ENCODE measurements at places on chromosomes 16 and 17.

- DNase-seq: no peak
Measured at GRCh38 chr17:48143629-48144028, 36.1 kb downstream of the SNX11 start.

GRCh38 chr17:28047806-28048205 is 5.3 kb downstream of the NLK start:
- no peak for DNase-seq

GRCh38 chr16:8936421-8936820 is 27.3 kb downstream of the USP7 start:
- DNase-seq: no peak

- no peak for DNase-seq
Measured at GRCh38 chr17:83186751-83187421, 107.5 kb downstream of the METRNL start.

DNA sequence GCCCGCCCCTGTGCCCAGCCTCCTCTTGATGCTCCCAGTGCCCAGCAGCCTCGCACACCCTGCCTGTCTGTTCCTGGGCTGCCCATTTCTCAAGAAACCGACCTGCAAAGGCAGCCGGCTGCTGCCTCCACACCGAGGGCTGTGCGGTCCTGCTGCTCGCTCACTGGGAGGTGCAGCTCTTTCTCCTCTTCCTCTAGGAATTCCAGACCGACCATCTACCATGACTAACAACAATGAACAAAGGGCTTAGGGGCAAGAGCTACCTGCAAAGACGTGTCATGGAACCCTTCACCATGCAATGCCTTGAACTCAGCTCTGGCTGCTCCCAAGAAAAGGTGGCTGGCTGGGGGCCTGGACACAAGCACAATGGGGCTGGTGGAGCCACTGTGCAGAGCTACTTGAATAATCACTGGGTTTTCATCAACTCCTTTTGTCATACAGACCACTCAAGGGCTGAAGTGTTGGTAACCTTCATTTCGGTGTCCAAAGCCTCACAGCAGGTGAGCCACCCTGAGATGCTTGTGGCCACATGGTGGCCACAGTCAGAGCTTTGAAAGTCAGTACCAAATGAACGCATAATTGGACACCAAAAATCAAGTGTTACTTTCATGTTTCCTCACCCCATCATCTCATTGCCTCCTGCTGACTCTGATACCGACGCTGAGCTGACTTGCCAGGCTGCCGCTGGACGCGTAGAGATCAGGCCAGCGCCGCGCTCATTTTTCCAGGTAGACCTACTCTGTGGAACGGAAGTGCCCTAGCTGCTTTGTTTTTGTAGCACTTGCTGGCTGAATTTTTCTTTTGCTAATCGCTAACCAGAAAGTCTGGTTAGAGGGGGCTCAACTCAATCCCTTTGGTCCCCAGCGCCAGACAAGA is 19.8 kb downstream of the CYB561 start:
- no peak for DNase-seq

- no peak for DNase-seq
Measured at GRCh38 chr17:40224718-40225550, 5.8 kb downstream of the WIPF2 start.
